Muscle of leg (tissue), 16 donors: ENCODE measurements at places on chromosomes 12 and 14.
A peak's percentile ranks its signal among the peaks of the same experiment; 100 is the strongest.

- DNase-seq: peak; percentile 68
Observed at GRCh38 chr12:109927622-109928021, 27.5 kb downstream of the TCHP start.

DNA sequence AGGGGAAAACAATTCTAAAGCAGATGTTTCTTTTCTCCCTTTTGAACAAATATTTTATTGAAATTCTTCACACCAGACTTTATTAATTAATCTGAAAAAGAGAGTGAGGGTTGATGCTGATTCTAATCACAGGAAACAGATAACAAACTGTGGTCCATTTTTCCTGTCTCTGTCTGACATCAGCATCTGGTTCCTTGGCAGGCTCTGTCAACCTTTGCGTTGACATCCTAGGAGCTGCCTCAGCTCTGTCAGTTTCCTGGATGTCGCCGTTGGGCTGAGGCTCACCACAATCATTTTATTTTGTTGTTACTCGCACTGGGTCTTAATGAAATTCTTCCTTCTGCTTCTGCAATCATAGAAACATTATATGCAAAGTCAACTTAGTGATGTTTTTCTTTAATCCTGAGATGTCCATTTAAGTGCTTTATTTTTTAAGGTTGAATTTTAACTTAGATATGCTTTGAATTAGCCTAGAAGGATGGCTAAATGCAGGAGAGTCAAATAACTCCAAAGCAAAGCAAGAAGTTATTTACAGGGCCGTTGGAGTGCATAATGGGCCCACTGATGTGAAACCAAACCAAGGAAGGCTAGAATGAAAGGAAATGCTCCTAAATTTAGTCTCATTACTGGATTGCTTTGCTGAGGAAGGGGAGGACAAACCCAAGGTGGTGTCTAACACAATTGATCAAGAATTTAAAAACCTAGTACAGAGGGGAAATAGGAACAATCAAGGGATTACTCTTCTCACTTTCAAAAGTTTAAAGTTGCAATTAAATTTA is 542.4 kb downstream of the FLRT2 start:
- no peak for DNase-seq

DNA sequence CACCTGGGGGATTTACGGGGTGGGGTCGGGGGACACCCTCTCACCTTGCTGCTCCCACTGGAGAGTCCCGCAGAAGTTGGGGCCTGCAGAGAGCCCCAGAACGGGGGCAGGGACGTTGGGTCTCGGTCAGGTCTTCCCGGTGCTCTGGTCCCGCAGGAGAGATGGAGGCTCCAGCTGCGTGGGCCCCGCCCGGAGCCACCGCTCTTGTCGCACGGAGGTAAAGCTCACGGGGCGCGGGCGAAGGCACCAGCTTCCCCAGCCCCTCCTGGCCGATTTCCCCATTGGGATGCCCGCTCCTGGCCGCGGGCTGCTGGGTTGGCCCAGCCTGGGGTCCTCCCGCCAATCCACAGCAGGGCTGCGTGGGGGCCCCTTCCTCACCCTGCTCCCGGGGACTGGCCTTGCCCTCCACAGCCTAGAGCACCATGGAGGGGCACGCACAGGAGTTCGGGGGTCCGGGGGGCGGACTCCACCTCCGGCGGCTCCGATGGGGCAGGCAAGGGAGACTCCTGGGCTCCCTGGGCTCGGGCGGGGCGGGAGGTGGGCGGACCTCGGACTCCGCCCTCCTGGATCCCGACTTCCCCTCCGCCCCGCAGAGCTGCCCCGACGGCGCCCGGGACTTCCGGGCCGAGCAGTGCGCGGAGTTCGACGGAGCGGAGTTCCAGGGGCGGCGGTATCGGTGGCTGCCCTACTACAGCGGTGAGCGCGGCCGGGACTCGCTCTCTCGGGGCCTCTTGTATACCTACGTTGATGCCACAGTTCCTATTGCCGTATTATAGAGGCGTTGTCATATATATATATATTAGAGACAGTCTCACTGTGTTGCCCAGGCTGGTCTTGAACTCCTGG is 8.4 kb downstream of the PAPLN start:
- DNase-seq: peak; percentile 51

DNA sequence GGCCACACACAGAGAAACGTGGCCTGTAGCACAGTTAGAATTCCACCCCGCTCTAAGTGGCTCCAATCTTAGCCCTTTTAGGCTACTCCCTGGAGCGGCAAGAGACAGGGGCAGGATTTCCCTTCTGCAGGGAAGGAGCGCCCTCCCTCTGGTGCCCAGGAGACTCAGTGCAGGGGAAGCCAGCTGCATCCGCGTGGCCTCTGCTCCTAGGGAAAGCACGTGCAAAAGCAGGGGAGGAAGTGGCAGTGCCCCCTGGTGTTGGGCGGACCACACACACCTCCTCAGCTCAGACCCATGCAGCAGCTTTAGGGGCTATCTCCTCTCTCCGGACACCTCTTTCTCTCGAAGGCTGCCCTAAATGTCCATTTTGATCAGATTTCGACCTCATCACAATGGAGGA is 50.0 kb downstream of the SPRING1 start:
- DNase-seq: peak; percentile 50

- DNase-seq: no peak
Observed at GRCh38 chr12:45355730-45356129, 139.8 kb downstream of the ANO6 start.

- peak; percentile 19 for DNase-seq
Observed at GRCh38 chr12:106282457-106283097, 20.0 kb upstream of the TCP11L2 start.

GRCh38 chr12:124700810-124701592 is 133.6 kb upstream of the NCOR2 start:
- DNase-seq: peak; percentile 95

DNA sequence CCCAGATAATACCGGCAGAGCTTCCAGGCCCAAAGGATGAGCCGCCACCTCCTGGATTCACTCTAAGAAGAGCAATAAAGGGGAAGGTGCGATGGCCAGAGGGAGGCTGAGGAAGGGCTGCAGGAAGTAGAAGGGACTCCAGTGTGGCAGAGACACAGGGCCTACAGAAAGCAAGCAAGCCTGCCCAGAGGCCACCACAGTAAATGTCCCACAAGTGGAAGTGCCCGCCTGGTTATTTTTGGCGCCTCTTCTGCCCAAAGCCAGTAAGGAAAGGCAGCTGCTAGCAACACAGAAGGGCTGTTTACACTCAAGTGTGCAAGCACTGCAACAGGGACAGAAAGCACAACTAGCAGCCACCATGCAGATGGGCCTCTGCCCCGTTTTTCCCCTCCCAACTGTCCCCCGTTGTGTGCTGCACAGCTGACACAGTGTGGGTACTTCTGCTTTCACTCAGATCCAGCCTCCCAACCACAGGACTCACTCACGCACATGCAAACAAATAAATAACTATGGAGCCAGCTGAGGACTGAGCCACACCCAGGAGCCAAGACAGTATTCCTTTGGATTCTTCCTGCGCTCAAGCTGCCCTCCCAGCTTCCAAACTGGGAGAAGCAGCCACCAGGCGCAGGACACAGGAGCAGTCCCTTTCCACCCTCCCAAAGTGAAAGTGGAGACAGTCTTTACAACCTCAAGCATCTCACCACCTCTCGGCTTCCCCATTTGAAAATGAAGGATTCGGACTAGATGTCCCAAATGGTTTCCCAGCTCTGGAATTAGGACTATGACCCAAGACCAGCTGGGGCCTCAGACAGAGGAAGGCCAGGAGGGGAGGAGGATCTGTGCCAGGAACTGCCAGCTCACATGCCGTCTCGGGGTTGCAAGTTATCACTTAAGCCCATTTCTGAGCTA is 40.0 kb upstream of the PNMA1 start:
- peak; percentile 74 for DNase-seq

- peak; percentile 52 for DNase-seq
Observed at GRCh38 chr12:51381226-51382079, 9.8 kb downstream of the GALNT6 start.

- DNase-seq: no peak
Observed at GRCh38 chr12:49536526-49537071, 2.2 kb upstream of the KCNH3 start.

DNA sequence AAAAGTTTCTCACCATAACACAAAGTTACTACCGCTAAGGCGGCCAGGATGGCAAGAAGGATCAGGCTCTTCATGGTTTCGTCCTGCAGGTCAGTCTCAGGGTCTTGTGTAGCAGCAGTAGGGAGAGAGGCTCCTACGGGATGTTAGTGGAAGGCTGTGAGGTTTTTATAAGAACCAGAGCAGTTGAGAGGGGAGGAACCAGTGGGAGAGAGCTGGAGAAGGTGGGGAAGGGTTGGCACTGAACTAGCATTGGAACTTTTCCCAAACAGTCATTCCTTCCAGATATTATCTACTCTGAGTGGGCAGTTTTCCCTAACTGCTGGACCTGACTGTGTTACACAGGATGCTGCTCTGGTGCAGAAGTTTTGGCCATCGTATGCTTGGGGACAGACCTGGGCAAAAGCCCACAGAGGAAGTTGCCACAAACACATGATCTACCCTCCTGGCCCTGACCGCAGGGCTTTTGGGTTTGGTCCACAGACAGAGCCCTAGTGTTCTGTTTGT is at the start of gene MGP:
TSS of gene MGP (minus strand) at position 137 of the 504 bp plus-strand sequence. CDS start at position 74, 63 bp downstream.
- DNase-seq: peak; percentile 95

DNA sequence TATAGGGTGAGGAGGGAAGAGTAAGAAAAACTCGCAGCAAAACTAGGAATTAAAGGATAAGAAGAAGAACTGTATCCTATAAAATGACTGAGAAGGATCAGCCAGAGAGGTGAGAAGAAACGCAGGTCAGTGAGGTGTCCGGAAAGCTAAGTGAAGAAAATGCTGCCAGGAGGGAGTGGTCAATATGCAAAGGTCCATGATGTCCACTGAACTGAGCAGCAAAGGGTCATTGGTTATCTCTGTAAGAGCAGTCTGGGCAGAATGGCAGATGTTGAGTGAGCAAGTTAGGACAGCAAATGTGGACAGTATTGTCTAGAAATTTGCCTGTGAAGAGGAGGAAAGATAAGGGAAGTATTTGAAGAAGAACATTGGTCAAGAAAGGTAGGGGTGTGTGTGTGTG is 155.4 kb downstream of the SRGAP1 start:
- no peak for DNase-seq

DNA sequence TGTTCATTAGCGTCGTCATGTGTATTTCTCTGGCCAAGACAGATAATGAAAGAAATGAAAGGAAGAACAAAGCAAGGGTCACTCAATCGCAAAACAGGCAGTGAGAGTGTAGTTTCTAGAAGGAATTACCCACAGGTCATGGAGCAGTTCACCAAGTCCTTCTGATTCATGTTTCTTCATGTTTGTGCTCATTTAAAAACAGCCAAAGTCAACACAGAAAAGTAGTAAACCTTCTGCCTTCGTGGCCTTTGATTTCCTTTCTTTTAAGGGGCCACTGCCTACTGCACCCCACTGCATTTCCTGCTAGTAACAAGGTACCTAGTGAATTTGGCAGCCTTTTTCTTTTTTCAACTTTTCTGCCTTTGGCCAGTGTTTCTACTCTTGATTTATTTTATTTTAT is 75.1 kb downstream of the KCNK13 start:
- no peak for DNase-seq

- DNase-seq: no peak
Observed at GRCh38 chr12:48017496-48017895, 13.2 kb upstream of the COL2A1 start.

- DNase-seq: no peak
Observed at GRCh38 chr14:23101986-23102625, 2.7 kb downstream of the CIROP start.

- DNase-seq: peak; percentile 95
Observed at GRCh38 chr14:104681689-104682074, 7.7 kb upstream of the INF2 start.

GRCh38 chr12:62345667-62346066 is 85.5 kb downstream of the USP15 start:
- DNase-seq: no peak

DNA sequence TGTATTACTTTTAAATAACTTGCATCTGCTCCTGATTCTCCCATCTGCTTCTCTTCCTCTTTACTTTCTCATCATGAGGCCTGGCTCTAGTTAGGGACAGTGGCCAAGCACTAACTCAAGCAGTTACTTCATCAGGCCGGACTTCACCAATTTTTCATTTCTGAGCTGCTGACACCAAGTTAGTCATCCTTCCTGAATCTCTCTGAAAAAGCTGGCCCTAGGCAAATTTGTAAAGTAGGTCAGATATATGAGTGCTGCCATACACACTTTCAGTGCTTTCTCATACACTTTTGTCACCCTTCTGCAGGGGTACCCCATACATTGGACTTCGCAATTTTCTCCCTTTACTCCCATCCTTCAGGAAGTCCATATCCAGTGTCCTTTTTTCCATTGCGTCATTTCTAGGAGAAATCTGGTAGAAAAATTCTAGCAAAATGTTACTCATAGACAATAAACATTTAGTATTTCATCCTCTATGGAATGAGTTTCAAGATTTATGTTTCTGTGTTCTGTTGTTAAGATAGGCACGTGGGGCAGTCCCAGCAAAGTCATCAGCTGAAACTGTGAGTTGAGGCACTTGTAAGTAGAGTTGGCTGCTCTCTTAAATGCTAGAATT is 276.8 kb upstream of the TMPO start:
- DNase-seq: peak; percentile 85
